Purkinje cell (primary cell): ENCODE measurements at places on chromosomes 2 and 18. TPM values are rescaled to one million over a fixed set of nuclear protein-coding genes. Genes with fewer than 3 reads are reported as not detected.

The CFC1B gene
- polyA plus RNA-seq = not detected in 2 replicates

The GPR45 gene
- polyA plus RNA-seq = not detected in 2 replicates

The ME2 gene
- 28.1 and 32.0 TPM in 2 replicates for polyA plus RNA-seq

The ATP5MC3 gene
- polyA plus RNA-seq = 1,157 and 1,193 TPM in 2 replicates

The TDRD15 gene
- not detected in 2 replicates for polyA plus RNA-seq

The MAP2 gene
- polyA plus RNA-seq = 87.1 and 160 TPM in 2 replicates

The CHRND gene
- polyA plus RNA-seq = not detected in 2 replicates

The HOXD13 gene
- polyA plus RNA-seq = not detected in 2 replicates

The PDCD1 gene
- not detected in 2 replicates for polyA plus RNA-seq

The ZNF2 gene
- polyA plus RNA-seq = 2.8 and 3.2 TPM in 2 replicates

The DOK6 gene
- polyA plus RNA-seq = 0.76 and 2.1 TPM in 2 replicates

The CXCR1 gene
- polyA plus RNA-seq = not detected in 2 replicates

The MC2R gene
- polyA plus RNA-seq = not detected in 2 replicates

The MTCL1 gene
- 50.8 and 53.0 TPM in 2 replicates for polyA plus RNA-seq

The AFTPH gene
- 46.1 and 64.3 TPM in 2 replicates for polyA plus RNA-seq

The LYG1 gene
- not detected in 2 replicates for polyA plus RNA-seq

The SERPINB4 gene
- 0.55 TPM in 1 of 2 replicates, not detected in the other for polyA plus RNA-seq

The PDE11A gene
- not detected in 2 replicates for polyA plus RNA-seq

The PRSS56 gene
- polyA plus RNA-seq = not detected in 2 replicates

The KATNAL2 gene
- 4.4 and 6.4 TPM in 2 replicates for polyA plus RNA-seq

The TUBA3E gene
- 0.20 TPM in 1 of 2 replicates, not detected in the other for polyA plus RNA-seq

The ZC3H15 gene
- polyA plus RNA-seq = 243 and 301 TPM in 2 replicates

The EHD3 gene
- 17.1 and 18.9 TPM in 2 replicates for polyA plus RNA-seq

The SCRN3 gene
- 49.8 and 64.2 TPM in 2 replicates for polyA plus RNA-seq

The LYPD6 gene
- polyA plus RNA-seq = 0.93 TPM in 1 of 2 replicates, not detected in the other

The MPP4 gene
- polyA plus RNA-seq = 0.42 and 1.4 TPM in 2 replicates

The UGT1A9 gene
- polyA plus RNA-seq = not detected in 2 replicates

The DSEL gene
- 1.7 and 1.9 TPM in 2 replicates for polyA plus RNA-seq

The SIX2 gene
- not detected in 2 replicates for polyA plus RNA-seq

The MARCO gene
- not detected in 2 replicates for polyA plus RNA-seq

The DRC1 gene
- not detected in 2 replicates for polyA plus RNA-seq

The NEU2 gene
- polyA plus RNA-seq = not detected in 2 replicates

The MROH2A gene
- not detected in 2 replicates for polyA plus RNA-seq

The ZSCAN30 gene
- polyA plus RNA-seq = 5.7 and 31.3 TPM in 2 replicates

The CEP192 gene
- 9.7 and 11.2 TPM in 2 replicates for polyA plus RNA-seq

The IL18RAP gene
- polyA plus RNA-seq = not detected in 2 replicates

The PRR30 gene
- polyA plus RNA-seq = not detected in 2 replicates

The APOB gene
- 0.05 TPM in 1 of 2 replicates, not detected in the other for polyA plus RNA-seq

The ERBB4 gene
- 4.9 and 8.0 TPM in 2 replicates for polyA plus RNA-seq

The TNFAIP6 gene
- polyA plus RNA-seq = 0.17 and 1.4 TPM in 2 replicates

The STK11IP gene
- polyA plus RNA-seq = 0.06 and 0.90 TPM in 2 replicates

The FNDC4 gene
- 4.4 and 5.1 TPM in 2 replicates for polyA plus RNA-seq

The ARHGAP15 gene
- polyA plus RNA-seq = 2.6 and 4.8 TPM in 2 replicates

The GALNT3 gene
- polyA plus RNA-seq = not detected in 2 replicates

The WDR7 gene
- 41.9 and 68.9 TPM in 2 replicates for polyA plus RNA-seq

The SMYD1 gene
- 0.16 TPM in 1 of 2 replicates, not detected in the other for polyA plus RNA-seq

The ZNF385B gene
- polyA plus RNA-seq = 16.3 and 25.8 TPM in 2 replicates
